Uterus (tissue), 4 donors: ENCODE measurements at places on chromosomes 1 and 21. TPM values are rescaled to one million over a fixed set of nuclear protein-coding genes. Genes with fewer than 3 reads are reported as not detected.

FNBP1L gene
- 88.1 TPM for total RNA-seq

GRCh38 chr1:144101397-144102045 is 129.7 kb upstream of the FAM72C start:
- no peak overlapping the region for H3K4me3 ChIP-seq
- H3K27ac ChIP-seq: no peak overlapping the region
- no peaks in the 10 kb centered on the region for H3K36me3 ChIP-seq
- no peaks in the 10 kb centered on the region for H3K4me1 ChIP-seq

GRCh38 chr1:60965280-60965854 is 117.0 kb upstream of the NFIA start:
- H3K27ac ChIP-seq: no peak overlapping the region
- H3K4me1 ChIP-seq: no peaks in the 10 kb centered on the region
- H3K27me3 ChIP-seq: no peaks in the 10 kb centered on the region

DNA sequence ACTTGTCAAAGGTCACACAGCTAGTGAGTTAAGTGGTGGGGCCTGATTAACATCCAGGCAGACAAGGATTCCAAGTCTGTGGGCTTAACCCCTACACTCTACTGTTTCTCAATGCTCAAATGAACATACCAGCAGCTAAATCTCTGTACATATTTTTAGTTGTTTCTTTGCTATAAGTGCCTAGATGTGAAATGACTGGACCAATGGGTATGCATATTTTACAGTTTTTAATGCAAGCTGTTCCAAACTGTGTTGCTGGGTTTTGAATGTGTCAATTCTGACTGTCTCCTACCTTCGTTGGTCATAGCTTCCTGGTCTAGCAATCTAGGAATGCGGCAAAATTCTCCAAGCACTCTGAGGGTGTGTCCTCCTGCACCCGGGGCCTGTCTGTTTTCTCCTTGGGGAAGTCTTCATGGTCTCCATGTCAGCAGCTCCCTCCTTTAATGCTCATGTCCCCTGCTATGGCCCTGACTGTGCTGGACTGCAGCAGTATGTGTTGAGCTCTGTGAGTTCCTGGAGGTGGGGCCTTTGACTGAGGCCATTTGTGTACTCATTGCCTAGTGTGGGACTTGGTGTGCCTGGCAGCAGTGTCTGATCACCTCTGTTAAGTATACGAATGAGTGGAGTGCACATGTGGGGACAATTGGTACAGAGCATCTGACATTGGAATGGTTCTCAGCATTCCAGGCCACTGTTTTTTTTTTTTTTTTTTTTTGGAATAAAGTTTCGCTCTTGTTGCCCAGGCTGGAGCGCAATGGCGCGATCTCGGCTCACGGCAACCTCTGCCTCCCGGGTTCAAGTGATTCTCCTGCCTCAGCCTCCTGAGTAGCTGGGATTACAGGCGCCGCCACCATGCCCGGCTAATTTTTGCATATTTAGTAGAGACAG is 72.9 kb upstream of the SLC2A1 start:
- DNase-seq: no peak
- H3K27ac ChIP-seq: no peak overlapping the region
- H3K36me3 ChIP-seq: no peaks in the 10 kb centered on the region
- no peaks in the 10 kb centered on the region for H3K27me3 ChIP-seq
- no peaks in the 10 kb centered on the region for H3K4me1 ChIP-seq

SLC9C2 gene
- not detected for total RNA-seq

DNA sequence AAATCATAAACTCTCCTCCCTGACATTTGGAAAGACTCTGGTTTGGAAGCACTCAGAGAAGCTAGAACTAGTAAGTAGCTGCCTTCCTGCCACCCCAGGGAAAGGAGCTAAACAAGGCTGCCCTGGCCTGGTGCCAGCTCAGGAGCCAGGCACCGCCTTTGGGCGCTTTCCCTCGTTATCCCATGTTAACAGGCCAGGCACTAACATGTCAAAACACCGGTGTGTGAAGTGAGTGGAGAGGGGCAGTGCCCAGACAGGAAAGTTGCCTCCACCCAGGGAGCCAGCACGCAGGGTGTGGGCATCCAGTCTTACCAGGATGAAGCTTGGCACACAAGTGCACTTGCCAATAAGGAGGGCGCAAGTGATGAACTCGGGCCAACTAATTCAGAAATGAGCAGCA is 346.8 kb downstream of the RRAGC start:
- H3K4me1 ChIP-seq: no peaks in the 10 kb centered on the region
- no peaks in the 10 kb centered on the region for H3K27me3 ChIP-seq
- H3K27ac ChIP-seq: no peak overlapping the region
- peak; percentile 19 for DNase-seq
- H3K4me3 ChIP-seq: no peak overlapping the region
- no peaks in the 10 kb centered on the region for H3K36me3 ChIP-seq

CYP4Z1 gene
- total RNA-seq: 1.8 TPM

DNA sequence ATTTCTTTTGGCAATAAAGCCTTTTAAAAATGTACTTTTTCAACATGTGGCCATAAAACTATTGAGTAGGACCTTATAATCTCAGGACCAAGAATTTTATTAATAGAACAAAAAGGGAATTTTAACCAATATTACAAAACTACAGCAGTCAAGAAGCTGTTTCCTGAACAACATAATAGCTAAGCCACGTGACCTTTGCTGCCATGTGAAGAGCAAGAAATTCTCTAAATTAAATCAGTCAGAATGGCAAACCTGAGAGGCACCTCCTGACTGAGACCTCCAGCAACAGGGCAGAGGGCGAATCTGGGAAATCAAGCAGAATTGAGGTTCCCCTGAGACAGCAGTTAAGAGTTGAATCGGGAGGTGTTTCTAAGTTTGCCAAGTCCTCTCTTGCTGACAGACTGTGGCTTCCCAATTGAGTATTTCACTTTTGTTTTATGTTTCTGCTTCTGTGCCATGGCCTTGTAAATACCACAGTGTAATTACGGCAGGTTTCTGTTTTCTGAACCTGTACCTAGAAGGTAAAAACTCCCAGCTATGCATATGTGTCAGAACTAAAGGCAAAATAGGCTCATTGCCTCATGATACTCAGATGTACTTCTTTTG is 358.4 kb downstream of the NTNG1 start:
- H3K4me1 ChIP-seq: no peaks in the 10 kb centered on the region
- H3K4me3 ChIP-seq: no peak overlapping the region
- DNase-seq: no peak
- H3K36me3 ChIP-seq: no peaks in the 10 kb centered on the region
- H3K27ac ChIP-seq: no peak overlapping the region

LCE3D gene
- total RNA-seq: not detected

DNA sequence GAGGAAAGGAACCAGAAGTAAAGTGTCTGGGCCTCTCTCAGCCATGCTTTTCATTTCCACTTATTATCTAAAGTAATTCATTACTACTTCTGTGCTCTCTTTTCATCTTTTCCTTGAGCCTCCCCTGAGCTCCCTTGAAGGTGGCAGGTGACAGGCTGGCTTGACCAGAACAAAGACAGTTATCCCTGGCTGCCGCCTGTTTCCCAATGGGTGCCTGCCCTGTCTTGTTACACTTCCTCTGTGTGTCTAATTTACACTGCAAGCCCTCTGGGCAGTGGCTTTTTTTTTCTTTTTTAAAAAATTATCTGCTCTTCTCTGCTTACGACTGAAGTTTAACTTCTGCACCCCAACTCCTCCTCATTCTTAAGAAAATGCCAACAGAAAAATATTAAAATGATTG is 113.4 kb downstream of the NGF start:
- H3K4me1 ChIP-seq: no peaks in the 10 kb centered on the region
- H3K36me3 ChIP-seq: no peaks in the 10 kb centered on the region
- H3K4me3 ChIP-seq: no peak overlapping the region
- no peaks in the 10 kb centered on the region for H3K27me3 ChIP-seq

GRCh38 chr1:208808301-208808700 is 564.1 kb upstream of the PLXNA2 start:
- no peak overlapping the region for H3K27ac ChIP-seq
- H3K4me3 ChIP-seq: no peak overlapping the region
- no peaks in the 10 kb centered on the region for H3K4me1 ChIP-seq
- H3K36me3 ChIP-seq: no peaks in the 10 kb centered on the region
- no peaks in the 10 kb centered on the region for H3K27me3 ChIP-seq

LRRN2 gene
- total RNA-seq: 4.8 TPM

GRCh38 chr1:27163093-27163492 is 8.2 kb upstream of the SLC9A1 start:
- H3K36me3 ChIP-seq: no peaks in the 10 kb centered on the region
- H3K4me3 ChIP-seq: no peak overlapping the region
- no peak overlapping the region for H3K27ac ChIP-seq
- H3K27me3 ChIP-seq: no peaks in the 10 kb centered on the region
- no peaks in the 10 kb centered on the region for H3K4me1 ChIP-seq

GRCh38 chr1:40951943-40952743 is 27.4 kb upstream of the CTPS1 start:
- no peaks in the 10 kb centered on the region for H3K4me1 ChIP-seq
- H3K4me3 ChIP-seq: no peak overlapping the region
- H3K27me3 ChIP-seq: no peaks in the 10 kb centered on the region
- H3K36me3 ChIP-seq: no peaks in the 10 kb centered on the region

DNA sequence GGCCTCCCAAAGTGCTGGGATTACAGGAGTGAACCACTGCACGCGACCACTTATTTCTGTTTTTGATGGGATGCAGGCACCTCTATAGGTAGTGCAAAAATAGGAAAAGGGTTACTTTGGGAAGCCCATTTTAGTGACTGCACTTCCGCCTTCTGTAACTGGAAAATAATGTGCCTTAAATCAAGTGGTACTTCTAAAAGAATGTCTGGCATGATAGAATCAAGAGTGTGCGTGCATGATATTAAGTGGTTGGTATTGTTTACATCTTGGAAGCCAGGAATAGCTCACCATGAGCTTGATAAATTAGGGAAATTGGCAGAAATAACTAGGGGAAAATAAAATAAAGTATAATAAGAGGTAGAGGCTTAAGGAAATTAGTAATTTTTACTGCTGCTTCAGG is 1067.0 kb downstream of the ADGRL2 start:
- DNase-seq: no peak
- H3K27me3 ChIP-seq: no peaks in the 10 kb centered on the region
- no peaks in the 10 kb centered on the region for H3K4me1 ChIP-seq
- no peak overlapping the region for H3K27ac ChIP-seq
- no peaks in the 10 kb centered on the region for H3K36me3 ChIP-seq

GRCh38 chr1:51504806-51505525 is 14.1 kb downstream of the EPS15 start:
- no peak overlapping the region for H3K4me3 ChIP-seq
- no peak for DNase-seq
- H3K27ac ChIP-seq: no peak overlapping the region
- no peaks in the 10 kb centered on the region for H3K27me3 ChIP-seq
- peaks cover 6% of the 10 kb centered on the region for H3K4me1 ChIP-seq

CTSE gene
- 0.21 TPM for total RNA-seq

DNA sequence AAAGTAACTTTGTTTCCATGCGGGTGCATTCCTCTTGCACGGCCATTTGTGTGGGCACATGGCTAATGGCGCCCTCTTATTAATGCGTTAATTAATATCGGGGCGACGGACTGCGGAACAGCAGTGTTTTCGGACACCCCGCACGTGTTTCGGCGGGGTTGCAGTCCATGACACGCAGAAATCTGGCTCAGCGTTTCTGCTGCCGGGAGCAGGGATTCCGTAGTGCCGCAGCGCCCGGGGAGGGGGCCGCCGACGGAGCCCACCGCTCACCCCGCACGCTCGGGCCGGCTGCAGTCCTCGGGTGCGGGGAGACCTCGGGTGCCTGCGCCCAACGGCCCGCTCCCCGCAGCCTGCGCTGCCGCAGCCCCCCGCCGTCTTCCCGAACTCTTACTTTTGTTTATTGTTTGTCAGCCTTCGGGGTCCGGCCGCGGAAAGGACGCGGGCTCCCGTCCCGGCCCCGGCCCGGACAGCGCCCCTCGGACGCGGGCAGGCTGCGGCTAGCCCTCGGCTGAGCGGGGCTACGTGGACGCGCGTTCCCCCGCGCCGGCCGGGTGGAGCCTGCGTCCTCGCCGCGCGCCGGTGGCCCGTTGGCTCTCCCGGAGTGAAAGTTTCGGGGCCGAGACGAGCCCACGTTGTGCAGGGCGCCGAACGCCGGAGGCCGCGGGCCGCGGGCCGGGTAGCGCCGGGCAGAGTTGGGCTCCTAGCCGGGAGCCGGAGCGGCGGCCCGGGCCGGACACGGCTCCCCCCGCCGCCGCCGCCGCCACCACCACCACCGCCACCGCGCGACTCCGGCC is 849 bp downstream of the NFIA start:
- H3K27ac ChIP-seq: peak overlapping the region; percentile 96
- H3K36me3 ChIP-seq: no peaks in the 10 kb centered on the region
- H3K4me3 ChIP-seq: peak overlapping the region; percentile 77
- H3K4me1 ChIP-seq: no peaks in the 10 kb centered on the region

DNA sequence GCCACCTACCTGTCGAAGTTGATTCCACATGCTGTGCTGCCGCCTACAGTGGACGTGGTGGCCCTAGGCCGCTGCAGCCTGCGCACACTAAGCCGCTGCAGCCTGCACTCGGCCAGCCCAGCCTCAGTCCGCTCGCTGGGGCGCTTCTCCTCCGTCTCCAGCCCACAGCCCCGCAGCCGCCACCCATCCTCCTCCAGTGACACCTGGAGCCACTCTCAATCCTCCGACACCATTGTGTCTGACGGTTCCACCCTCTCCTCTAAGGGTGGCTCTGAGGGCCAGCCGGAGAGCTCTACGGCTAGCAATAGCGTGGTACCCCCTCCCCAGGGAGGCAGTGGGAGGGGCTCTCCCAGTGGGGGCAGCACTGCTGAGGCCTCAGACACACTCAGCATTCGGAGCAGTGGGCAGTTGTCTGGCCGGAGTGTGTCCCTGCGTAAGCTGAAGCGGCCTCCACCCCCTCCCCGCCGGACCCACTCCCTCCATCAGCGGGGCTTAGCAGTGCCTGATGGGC is 46.9 kb downstream of the YARS1 start:
- no peak overlapping the region for H3K4me3 ChIP-seq
- no peak for DNase-seq
- H3K27me3 ChIP-seq: no peaks in the 10 kb centered on the region
- no peaks in the 10 kb centered on the region for H3K4me1 ChIP-seq

GRCh38 chr21:41167348-41168342 is at the start of gene BACE2:
Gene BACE2 (plus strand): TSS chr21:41168160. CDS start chr21:41168264, 104 bp downstream.
- H3K27me3 ChIP-seq: no peaks in the 10 kb centered on the region
- peak within 1 kb of the TSS; percentile 90 for H3K27ac ChIP-seq
- H3K36me3 ChIP-seq: no peaks in the 10 kb centered on the region
- DNase-seq: peak; percentile 83

HAPLN2 gene
- not detected for total RNA-seq

DNA sequence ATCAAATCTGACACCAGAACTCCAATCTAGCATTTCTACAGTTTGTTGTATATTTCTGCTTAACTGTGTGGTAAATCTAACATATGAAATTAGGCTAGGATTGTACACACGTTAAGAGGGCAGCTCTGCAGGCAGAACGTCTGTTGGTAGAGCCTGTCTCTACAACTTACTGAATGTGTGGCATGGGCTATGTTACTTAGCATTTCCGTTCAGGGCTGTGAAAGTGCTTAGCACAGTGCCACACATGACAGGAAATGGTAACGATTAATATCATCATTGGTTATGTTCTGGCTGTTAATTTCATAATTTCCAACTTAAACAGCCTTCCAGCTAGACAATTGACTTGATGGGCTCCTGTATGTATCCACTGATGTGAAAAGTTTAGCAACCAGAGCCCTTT is 9.6 kb upstream of the C8B start:
- DNase-seq: no peak
- no peak overlapping the region for H3K27ac ChIP-seq
- H3K4me3 ChIP-seq: no peak overlapping the region
- no peaks in the 10 kb centered on the region for H3K4me1 ChIP-seq
- H3K36me3 ChIP-seq: no peaks in the 10 kb centered on the region

LHX8 gene
- total RNA-seq: not detected

GRCh38 chr1:156376958-156377919 is 8.2 kb downstream of the RHBG start:
- DNase-seq: no peak

CR1 gene
- total RNA-seq: 1.8 TPM

- H3K36me3 ChIP-seq: no peaks in the 10 kb centered on the region
- no peak overlapping the region for H3K4me3 ChIP-seq
- DNase-seq: no peak
- no peak overlapping the region for H3K27ac ChIP-seq
- H3K27me3 ChIP-seq: no peaks in the 10 kb centered on the region
Observed at GRCh38 chr1:96992871-96993270, 271.3 kb downstream of the PTBP2 start.
